ENCODE measurements at places on chromosomes 7 and 10.

- peak; percentile 4 for DNase-seq
Observed at GRCh38 chr7:151570366-151570915, 50.7 kb upstream of the RHEB start.

DNA sequence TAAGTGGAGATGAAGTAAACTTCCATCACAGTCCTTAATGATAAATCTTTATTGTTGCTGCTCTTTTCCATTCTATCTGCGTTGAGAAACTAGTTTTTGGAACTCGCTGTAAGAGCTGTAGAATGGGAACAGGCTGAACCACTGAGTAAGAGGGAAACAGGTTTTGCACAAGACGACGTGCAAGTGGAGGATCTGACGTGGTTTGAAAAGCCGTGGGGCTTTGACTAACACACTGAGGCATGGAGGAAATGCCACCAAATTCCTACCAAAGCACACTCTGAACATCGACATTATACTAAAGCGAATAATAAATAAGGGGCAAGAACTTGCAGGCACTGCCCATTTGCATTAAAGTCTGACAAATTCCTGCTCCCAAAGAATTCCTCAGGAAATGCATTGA, 160.6 kb downstream of the KLF6 start:
- no peak for DNase-seq

- no peak for DNase-seq
Observed at GRCh38 chr7:70574314-70574834, 557.6 kb upstream of the GALNT17 start.

- DNase-seq: no peak
Observed at GRCh38 chr7:151129960-151130591, 37.4 kb downstream of the GBX1 start.

DNA sequence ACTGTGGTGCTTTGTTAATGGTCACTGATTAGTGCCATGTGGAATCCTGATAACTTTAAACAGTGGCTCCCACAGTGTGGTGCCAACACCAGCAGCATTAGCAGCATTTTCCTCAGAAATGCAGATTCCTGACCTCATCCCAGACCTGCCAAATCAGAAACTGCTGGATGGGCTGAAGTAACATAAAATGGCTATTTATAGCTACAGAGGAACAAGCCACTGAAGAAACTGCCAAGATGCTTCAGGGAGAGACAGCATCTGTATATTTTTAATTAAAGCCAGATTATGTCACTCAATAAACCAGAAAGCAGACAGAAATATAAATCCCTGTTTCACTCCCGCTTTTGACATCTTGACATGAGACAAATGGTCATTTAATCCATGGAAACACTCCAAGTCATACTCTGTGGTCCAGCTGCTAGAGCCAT, 178.5 kb downstream of the AMPH start:
- no peak for DNase-seq

- DNase-seq: peak; percentile 41
Observed at GRCh38 chr7:125059861-125060456, 130.3 kb upstream of the POT1 start.

DNA sequence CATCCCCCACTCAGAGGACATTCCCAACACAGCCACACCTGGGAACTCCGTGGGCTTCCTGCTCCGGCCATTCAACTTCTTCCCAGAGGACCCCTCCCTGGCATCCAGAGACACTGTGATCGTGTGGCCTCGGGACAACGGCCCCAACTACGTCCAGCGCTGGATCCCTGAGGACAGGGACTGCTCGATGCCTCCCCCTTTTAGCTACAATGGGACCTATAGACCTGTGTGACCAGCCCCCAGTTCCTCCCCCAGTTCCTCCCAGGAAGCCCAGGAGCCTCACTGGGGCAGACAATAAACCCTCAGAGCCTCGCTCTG, 8.6 kb downstream of the AOC1 start:
- no peak for DNase-seq

DNA sequence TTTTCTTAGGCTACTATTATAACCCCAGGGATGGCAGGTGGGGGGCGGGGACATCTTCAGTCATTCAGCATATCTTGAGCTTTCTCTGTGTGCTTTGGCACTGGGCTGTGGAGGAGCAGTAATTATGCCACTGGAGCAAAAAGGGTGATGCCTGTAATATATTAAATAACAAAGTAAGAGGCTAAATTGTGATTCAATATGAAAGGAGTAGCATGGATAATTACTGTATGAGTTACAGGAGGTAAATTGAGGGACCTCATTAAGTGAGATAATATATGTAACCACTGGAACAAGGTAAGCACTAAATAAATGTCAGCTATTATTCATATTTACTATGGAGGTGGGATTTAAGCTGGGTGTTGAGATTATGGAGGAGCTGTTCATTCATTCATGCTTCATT, 3.3 kb upstream of the STN1 start:
- no peak for DNase-seq

- no peak for DNase-seq
Observed at GRCh38 chr7:131546583-131547141, 9.8 kb downstream of the PODXL start.

- no peak for DNase-seq
Observed at GRCh38 chr10:133087679-133088178, at the start of gene ADGRA1. Gene ADGRA1 (plus strand): TSS chr10:133087924. CDS start chr10:133088910, 986 bp downstream.

GRCh38 chr10:16520900-16521299, 779 bp downstream of the C1QL3 start:
- DNase-seq: no peak

DNA sequence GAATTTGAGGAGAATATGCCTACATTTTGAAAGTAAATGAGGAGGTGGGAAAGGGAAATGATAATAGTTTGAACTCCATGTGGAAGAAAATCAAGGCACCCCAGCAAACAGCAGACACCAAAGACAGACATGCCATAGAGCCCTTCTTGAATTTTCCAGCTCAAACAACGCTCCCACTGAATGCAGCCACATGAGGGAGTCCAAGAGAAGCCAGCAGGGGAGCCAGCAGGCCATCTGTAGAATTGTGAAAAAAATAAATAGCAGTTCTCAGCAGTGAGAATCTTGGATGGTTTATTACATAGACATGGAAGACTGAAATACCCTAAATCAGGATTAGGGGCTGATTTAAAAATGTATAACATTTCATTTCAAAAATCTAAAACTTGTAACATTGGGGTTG, 1567.3 kb upstream of the LRRTM3 start:
- no peak for DNase-seq

GRCh38 chr10:76717141-76717540, 920.5 kb downstream of the KCNMA1 start:
- DNase-seq: no peak
